A549 treated with dexamethasone at 1 μM for 4 hours (cell line): ENCODE measurements at places on chromosomes 7 and 10. TPM values are rescaled to one million over a fixed set of nuclear protein-coding genes. Genes with fewer than 3 reads are reported as not detected.

AGBL3 gene
- 0.56 to 1.1 TPM (median 1.1 TPM) in 5 replicates for total RNA-seq

CHN2 gene
- 0.14 to 0.62 TPM (median 0.50 TPM) in 5 replicates for total RNA-seq

ASB10 gene
- not detected in 5 replicates for total RNA-seq

CNNM1 gene
- 24.4 to 34.0 TPM (median 28.5 TPM) in 5 replicates for total RNA-seq

UCMA gene
- not detected in 5 replicates for total RNA-seq

NUTM2A gene
- 0.04 to 0.15 TPM (median 0.08 TPM) in 4 of 5 replicates, not detected in the other for total RNA-seq

OPN1SW gene
- not detected in 5 replicates for total RNA-seq

PDLIM1 gene
- total RNA-seq = 275 to 334 TPM (median 322 TPM) in 5 replicates

TMEM229A gene
- total RNA-seq = not detected in 5 replicates

PRRT4 gene
- total RNA-seq = 0.15 to 0.58 TPM (median 0.26 TPM) in 5 replicates

NUDT13 gene
- 2.4 to 3.7 TPM (median 2.7 TPM) in 5 replicates for total RNA-seq

CPA2 gene
- 0.09 to 0.21 TPM (median 0.15 TPM) in 3 of 5 replicates, not detected in the others for total RNA-seq

PLXNA4 gene
- 0.37 to 0.53 TPM (median 0.50 TPM) in 5 replicates for total RNA-seq

SLC26A4 gene
- 0.02 to 0.11 TPM (median 0.06 TPM) in 5 replicates for total RNA-seq

HOXA3 gene
- total RNA-seq = 3.0 to 6.2 TPM (median 5.4 TPM) in 5 replicates

XRCC2 gene
- 3.7 to 5.6 TPM (median 5.2 TPM) in 5 replicates for total RNA-seq
